ENCODE measurements at places on chromosomes 7 and 10.

DNA sequence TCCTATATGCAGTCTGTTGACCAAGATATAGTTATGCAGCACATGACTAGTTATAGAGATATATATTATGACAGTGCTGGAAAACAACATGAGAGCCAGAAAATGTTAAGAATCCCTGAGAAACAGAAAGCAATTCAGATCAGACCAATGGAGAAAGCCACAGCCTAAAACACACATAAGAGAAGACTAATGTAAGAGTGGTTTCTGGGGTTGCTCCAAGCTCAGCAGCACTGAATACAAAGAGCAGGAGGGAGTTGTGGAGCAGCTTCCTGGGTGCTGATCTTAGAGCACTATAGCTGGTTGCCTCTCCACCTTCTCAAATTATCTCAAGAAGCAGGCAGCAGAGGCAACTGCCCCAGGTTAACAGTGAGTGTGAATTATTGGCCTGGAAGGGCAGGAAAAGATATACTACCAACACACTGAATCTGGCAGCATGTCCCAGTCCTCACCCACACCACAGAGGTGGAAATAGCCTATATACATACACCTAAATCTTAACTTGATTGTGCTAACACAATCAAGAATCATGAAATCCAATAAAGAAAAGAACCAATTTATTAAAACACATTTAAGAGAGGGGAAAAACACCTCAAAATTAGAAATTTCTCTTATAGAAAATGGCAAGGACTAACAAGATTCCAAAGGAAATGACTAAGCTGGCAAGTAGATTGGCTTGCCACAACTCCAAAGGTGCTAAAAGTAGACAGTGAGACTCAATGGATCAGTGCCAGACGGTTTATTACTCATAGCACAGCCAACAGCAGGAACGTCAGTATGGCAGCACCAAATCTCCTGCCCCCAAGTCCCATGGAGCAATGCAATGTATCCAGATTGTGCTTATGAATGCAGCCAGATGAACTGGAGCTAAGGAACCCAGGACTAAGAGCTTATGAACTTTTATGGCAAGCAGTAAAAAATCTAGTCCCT, 5.1 kb downstream of the PTTG1IP2 start:
- no peak for DNase-seq

DNA sequence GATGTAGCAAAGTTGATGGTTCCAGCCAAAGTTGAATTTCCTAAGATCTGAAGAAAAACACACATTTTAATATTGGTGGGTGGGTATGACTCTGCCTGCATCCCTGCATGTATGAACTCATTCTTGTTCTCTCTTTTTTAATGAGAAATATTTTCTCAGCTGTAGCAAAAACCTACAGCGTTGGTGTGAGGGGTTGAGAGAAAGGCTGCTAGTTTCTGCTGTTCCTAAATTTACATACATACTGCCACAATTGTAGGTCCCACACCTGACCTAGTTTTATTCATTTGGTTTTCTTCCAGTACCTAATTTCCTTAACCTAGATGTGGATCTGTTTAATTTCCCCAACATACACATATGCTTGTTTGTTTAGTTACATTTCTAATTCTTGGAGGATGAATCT, 4.6 kb downstream of the AGFG2 start:
- no peak for DNase-seq

DNA sequence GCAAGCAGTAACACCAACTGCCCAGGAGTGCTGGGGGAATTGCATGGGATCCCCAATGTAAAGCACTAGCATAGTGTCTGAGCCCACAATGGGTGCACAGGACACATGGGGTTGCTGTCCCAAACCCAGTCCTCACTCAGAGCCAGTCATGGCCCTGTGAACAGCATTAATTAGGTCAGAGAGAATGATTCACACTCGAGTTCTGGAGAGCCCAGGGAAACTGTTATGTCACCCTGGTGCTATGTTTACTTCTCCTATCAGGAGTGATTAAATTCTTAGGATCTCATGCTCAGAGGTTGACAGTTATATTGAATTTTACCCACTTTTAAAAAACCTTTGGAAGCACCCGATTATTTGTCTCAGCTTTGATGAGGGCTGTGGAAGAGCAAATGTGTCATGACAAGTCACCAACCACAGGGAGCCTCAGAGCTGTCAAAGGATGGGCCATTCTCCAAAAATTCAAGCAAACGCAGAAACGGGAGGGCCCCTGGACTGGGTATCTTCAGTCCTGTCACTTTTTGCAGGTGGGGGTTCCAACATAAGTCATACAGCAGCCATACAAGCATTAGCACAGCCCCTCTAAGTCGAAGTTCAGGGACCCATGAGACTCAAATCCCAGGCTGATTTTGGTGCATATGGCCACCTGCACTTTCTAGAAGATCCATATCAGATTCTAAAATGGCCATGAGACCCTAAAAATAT, 1.3 kb upstream of the RASSF4 start:
- DNase-seq, result no peak

DNA sequence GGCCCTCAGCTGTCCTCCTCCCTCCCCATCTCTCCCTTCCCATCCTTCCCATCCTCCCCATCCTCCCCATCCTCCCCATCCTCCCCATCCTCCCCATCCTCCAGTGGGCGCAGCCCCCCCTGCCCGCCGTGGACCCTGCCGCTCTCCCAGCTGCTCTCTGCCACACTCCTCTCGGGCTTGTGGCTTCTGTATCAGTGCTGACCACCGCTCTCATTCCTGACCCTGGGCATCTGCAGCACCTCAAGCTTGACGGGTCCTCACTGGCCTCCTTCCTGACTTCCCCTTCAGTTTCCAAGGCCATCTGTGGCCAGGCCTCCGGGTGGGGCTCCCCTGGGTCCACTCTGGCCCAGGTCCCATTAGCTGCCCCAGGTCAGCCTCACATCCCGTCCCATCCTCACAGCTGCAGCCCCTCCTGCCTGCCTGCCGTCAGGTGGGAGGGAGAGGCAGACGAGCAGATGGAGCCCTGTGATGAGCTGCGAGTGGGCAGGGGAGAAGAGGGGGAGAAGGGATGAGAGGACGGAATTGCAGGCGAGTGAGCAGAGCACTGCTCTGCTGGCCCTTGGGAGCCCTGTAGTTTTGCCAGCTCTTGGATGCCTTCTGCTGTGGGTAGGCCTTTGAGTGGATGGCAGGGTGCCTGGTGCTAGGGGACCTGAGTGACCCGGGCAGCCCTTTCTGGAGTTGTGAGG, 35.7 kb downstream of the LHPP start:
- no peak for DNase-seq

- DNase-seq, result no peak
Measured at GRCh38 chr7:2572101-2572842, 13.5 kb downstream of the IQCE start.

- DNase-seq, result no peak
Measured at GRCh38 chr10:116115036-116115641, 157.9 kb downstream of the GFRA1 start.

- no peak for DNase-seq
Measured at GRCh38 chr7:26454180-26454579, 162.5 kb downstream of the SNX10 start.

DNA sequence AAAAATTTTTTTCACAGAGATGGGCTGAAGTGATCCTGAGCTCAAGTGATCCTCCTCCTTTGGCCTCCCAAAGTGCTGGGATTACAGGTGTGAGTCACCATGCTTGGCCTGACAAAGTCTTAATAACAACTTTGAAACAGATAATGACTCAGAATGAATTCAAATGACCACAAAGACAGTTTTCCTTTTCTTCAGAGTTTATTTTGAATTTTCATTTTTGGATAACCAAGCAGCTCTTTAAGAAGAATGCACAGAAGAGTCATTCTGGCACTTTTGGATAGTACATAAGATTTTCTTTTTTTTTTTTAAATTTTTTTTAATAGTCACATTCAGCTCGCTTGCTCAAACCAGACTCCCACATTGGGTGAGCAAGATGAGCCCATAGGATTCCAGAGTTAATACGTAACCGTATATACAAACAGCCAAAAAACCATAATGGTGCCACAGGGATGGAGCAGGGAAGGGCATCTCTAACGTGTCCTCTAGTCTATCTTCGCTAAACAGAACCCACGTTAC, 43.0 kb upstream of the NMT2 start:
- no peak for DNase-seq

DNA sequence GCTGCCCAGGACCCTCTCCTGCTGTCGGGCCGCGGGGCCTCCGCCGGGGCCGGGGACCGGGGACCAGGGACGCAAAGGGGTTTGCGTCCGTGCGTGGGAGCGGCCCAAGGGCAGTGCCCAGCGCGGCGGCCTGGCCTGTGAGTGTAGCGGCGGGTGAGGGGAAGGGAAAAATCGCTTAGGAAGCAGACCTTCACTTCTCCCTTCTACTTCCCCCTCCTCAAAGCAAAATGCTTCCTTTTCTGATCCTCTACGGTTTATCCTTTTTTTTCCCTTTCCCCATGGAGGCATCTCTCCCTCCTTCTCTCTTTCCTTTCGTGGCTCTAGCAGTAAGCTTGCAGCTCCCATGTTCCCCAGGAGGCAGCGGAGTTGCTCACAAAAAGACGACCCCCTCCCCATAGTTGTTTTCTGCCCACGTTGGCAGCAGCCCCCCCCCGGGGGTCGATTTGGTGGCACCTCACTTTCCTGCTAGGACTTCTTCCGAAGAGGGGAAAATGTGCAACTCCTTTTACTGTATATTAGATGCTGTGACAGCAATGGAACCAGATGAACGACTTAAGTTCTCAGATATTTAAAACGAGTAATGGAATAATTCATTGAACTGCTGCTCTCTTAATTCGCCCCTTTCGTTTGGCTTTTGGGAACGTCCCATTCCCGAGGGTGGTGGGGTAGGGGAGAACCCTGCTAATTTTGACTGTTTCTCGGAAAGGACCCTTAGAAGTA, 724 bp downstream of the CAPZA2 start:
- no peak for DNase-seq

DNA sequence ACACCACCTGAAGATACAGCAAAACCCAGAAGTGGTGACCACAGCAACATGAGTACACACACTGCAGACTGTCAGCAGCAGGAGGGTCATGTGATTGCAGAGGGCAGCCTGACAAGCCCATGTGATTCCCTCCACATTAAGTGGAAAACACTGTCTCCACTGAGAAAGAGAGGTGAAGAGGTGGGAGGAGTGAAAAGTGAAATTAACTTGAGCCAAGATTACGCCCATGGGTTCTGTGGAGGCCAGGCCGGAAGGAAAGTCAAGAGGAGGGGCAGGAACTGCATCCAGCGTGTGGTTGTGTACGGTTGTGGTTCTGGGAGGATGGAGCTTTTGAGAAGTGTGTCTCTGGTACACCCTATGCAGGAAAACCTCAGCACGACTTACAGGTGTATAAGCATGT, 138.5 kb downstream of the PLXNA4 start:
- DNase-seq, result no peak
